ENCODE measurements at places on chromosomes 12 and 14. TPM values are rescaled to one million over a fixed set of nuclear protein-coding genes. Genes with fewer than 3 reads are reported as not detected.

DNA sequence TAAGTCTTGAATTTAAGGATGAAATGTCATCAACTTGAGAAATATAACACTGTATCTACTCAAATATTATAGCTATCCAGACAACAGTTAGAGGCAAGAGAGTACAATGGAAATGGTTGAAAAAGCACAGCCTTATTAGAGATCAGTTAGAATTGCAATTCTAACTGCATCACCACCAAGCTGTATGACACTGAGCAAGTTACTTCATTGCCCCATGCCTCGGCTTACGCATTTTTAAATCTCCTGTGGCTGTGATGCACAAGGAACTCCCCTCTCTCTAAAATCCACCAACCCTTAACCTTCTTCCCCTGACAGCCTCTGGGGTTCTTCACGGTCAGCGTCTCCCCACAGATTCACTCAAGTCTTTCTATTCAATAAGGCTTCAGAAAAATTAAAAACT is 75.1 kb downstream of the MED13L start:
- no peak for DNase-seq

DNA sequence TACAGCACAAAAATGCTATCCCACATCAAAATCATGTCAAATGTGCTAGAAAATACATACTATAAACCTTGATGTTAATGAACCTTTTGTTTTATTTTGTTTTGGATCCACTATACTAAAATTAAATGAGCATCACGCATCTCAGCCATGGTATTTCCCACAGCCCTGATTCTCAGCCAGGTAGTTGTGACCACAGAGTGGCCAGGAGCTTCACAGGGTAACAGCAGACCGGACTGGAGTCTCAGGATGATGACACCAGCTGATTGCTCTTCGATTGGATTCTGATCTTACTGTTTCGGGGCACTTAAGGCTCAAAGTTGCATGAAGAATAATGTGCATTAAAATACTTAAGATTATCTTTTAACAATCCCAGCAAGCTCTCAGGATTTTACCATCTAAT is 134.8 kb downstream of the FOXN3 start:
- DNase-seq = no peak

- DNase-seq = no peak
Observed at GRCh38 chr12:114926341-114926740, 242.4 kb upstream of the TBX3 start.

DNA sequence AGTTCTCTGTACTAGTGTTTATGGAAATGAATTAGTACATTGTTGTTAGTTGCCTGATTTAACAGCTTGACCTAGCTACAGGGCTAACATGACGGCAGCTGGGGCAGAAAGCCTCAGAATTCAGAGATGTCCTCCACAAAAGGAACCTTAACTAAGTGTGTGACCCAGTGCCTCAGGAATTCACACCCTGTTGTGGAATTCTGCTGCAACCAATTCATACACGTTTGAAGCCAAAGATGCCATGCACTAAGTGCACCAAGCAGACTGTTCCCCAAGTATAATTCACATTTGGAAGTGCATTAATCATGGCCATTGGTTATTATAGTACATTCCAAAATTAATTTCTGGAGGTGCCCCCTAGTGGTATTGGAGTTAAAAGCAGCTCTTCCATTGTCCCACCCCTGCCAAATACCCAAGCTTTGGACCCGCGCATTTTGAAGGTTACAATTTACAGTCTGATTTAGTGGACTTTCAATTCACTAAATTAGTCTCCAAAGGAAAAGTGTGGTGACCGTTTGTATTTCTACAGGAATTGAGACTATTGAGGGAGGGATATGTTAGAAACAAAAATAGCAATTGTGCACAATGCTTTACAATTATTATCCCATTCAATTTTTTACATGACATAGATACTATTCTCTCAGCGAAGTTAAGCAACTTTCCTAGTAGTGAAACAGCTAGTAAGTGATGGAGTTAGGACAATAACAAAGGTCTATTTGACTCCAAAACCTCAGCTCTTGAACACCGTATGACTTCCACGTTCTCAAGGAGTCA is 85.9 kb downstream of the PAX9 start:
- peak; percentile 14 for DNase-seq

DNA sequence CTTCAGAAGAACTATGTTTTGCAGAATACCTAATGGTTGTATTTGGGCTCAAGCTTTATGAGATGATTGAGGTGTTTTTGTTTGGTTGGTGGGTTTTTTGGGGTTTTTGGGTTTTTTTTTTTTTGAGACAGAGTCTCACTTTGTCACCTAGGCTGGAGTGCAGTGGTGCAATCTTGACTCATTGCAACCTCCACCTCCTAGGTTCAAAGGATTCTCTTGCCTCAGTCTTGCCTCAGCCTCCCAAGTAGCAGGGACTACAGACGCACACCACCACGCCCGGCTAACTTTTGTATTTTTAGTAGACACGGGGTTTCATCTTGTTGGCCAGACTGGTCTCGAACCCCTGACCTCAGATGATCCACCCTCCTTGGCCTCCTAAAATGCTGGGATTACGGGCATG is 39.6 kb downstream of the ARL1 start:
- no peak for DNase-seq

Gene SERPINA9
- not detected for polyA plus RNA-seq

DNA sequence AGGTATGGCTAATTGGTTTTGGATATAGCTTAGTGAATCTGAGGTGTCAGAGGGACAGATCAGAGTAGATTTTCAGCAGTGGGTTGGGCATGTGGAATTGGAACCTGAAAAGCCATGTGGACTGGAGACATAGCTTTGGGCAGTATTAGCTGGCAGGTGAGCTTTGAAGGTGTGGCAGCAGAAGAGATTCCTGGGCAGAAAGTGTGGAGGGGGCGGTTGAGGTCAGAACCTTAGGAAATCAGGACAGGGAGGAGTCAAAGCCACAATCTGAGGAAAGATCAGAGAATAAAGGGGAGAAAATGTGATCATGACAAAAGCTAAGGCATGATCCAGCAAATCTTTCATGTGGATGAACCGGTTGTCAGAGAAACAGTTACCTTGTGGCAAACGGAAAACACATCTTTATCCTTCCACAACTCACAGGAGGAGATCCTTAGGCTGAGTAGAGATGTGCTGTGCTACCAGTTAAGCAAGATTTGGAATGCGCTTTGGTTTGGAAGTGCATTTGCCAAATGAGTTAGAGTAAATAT is 56.4 kb downstream of the PTGER2 start:
- DNase-seq = no peak

Gene AQP6
- not detected for polyA plus RNA-seq

- DNase-seq = no peak
Observed at GRCh38 chr12:119749666-119750065, 81.7 kb downstream of the PRKAB1 start.

Gene HNRNPA1
- 566 TPM for polyA plus RNA-seq

Gene KRT74
- polyA plus RNA-seq = not detected

Gene FOXG1
- not detected for polyA plus RNA-seq

DNA sequence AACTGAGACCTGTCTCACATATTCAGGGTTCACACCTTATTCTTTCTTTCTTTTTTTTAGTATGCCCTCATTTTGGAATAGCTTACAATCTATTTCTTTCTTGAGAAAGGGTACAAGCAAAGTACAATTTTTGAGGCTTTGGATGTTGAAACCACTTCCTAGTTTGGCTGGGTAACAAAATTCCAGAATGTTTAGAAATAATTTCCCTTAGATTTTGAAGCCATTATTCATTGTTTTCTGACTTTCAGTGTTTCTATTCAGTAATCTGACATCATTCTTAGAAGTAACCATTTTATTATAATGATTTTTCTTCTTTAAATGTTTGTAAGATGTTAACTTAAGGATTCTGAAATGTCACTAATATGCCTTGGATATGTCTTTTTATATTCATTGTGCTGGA is 28.2 kb downstream of the ST8SIA1 start:
- no peak for DNase-seq

GRCh38 chr12:52306731-52307130 is 14.5 kb downstream of the KRT83 start:
- no peak for DNase-seq

Gene WNT1
- polyA plus RNA-seq = not detected
